ENCODE measurements at places on chromosomes 13 and 19.

DNA sequence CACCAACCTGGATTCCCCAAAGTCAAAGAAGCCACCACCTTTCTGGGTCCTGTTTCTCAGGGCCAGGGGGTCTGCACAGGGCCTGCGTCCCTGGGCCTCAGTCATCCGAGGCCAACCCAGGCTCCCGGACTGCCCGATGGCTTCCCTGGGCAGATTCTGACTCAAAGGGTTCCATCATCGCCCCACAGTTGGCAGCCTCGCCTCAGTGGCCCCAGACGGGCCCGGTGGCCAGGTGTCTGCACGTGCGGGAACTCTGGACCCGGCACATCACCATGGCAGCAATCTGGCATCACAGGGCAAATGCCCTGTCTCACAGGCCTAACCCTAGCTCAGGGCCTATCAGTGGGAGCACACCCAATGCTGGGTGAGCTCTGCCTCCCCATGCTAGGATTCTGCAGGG lies 2.9 kb downstream of the IGFL1 start:
- DNase-seq: no peak

DNA sequence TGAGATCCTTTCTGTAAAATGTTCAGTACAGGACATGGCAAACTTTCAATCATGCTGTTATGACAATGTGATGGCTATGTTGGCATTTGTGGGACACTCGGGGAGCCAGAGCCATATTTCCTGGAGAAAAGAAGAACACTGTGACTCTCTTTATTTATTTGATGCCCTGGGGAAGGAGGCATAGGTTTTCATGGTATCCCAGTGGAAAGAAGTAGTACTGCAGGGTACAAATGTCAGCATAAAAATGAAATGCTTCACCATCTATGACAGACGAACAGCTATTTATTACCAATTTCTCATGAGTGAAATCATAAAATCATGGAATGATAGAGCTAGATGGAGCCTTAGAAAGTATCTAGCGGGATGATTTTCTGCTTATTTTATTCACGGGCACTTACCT lies 217.1 kb downstream of the COL4A1 start:
- no peak for DNase-seq

- DNase-seq: no peak
Measured at GRCh38 chr19:15666883-15667282, 6.0 kb upstream of the CYP4F12 start.

DNA sequence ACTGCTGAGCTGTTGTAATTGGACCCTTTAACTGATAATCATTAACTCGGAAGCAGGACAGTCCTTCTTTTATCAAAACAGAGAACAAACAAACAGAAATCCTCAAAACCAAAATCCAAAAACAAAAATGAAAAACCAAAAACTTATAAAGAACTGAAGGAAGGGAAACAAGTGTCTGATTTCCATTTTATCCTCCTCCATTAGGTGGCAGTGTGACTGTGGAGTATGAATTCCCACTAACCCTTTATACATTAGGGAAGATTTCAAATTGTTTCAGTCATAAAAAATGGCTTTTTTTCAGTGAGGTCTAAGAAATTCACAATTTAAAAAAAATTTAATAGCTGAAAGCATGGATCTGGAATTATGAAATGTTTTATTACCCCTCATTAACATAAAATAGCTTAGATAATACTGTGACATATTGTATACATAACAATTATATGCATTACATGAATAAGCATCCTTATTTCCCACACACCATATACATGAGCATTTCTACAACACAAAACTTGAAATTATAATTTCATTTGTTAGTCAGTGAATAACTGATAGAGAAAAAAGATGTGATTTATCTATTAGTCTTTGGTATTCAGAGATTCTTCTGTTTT lies 1074.3 kb upstream of the PCDH9 start:
- DNase-seq: no peak

GRCh38 chr13:102693250-102693649 lies 1.6 kb downstream of the METTL21C start:
- no peak for DNase-seq

DNA sequence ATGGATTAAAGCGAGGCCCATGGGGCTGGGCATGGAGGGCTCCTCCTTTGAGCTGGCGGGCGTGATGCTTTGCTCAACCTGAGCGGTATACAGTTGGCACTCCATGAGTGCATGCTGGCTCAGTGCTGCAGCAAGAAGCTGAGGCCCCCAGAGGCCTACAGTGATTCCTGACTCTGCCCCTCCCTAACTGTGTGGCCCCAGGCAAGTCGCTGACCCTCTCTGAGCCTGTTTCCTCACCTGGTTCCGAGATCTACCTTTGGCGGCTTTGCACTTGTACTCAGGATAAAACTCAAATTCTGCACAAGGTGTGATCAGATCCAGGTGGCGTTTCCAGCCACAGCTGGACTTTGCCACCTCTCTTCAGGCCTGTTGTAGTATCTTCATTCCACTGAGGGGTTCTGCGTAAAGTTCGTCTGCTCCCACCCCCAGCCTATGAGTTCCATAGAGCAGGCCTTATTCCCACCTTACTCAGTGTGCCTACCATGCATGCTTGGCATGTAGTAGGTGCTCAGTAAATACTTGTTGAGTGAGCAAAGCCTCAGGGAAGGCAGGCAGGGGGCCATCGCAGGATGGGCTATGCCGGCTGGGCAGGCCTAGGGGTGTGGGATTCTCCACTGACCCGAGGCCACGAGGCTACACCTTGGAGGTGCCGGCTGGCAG lies 7.9 kb downstream of the LRP3 start:
- no peak for DNase-seq

DNA sequence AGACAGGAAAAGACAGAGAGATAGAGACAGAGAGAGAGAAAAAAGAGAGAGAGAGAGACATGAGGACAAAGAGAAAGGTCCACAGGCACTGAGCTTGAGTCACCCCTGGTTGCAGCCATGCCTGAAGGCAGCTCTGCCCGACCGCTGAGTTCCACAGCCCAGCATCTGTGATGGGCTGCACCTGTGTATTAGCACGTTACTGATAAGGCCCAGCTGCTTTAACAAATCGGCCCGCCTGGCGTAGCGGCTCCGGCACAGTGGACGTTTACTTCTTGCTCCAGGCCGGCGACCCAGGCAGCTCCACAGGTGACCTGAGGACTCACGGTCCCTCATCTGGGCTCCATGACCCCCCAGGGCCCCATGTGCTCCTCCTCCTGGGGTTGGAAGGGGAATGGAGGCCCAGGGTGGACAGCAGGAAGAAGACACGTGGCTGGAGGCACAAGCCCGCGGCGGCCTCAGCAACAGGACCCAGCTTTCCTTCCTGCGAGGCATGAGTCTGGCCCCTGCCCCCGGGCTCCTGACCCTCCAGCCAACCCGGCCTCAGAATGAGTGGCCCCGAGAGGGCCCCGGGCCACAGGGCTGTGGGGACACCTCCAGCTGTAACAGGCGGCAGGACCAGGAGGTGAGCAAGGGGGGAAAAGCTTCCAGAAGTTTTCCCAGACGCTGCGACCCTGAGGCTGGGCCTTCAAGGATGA lies 3.9 kb upstream of the CSNK1G2 start:
- DNase-seq: no peak

DNA sequence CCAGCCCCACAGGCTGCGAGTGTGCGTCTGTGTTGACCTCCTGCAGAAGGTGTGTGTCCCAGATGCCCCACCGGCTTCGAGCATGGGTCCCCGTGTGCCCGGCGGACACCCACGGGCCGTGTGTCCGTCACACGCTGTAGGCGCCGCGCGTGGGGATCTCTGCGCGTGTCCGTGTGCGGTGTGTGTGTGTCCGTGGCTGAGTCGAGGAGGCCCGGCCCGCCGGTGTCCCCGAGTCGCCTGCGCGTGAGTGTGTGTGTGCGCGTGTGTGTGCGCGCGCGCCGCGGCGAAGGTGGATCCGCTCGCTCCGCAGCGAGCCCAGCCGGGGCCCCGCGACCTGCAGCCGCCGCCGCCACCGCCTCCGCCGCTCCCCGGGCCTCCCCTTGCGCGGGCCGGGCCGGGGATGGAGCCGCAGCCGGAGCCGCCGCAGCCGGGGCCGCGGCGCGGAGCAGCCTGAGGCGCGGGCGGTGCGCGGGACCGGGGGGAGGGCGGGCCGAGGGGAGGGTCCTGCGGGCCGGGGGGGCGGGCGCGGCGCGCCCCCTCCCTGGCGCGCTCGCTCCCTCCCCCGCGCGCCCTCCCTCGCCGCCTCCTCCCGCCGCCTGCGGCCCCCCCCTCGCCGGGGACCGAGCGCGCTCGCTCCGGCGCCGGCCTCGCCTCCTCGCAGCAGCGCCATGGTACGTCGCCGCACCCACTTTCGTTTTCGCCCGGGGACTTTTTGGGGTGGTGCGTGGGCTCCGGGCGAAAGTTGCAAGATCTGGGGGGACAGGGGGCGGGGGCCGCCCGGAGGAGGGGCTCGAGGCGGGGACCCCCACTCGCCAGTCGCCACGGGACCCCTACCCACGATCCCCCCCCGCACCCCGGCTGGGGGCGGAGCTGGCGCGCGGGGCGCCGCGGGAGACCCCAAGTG lies 7.1 kb upstream of the NFIC start:
- DNase-seq: peak; percentile 61

DNA sequence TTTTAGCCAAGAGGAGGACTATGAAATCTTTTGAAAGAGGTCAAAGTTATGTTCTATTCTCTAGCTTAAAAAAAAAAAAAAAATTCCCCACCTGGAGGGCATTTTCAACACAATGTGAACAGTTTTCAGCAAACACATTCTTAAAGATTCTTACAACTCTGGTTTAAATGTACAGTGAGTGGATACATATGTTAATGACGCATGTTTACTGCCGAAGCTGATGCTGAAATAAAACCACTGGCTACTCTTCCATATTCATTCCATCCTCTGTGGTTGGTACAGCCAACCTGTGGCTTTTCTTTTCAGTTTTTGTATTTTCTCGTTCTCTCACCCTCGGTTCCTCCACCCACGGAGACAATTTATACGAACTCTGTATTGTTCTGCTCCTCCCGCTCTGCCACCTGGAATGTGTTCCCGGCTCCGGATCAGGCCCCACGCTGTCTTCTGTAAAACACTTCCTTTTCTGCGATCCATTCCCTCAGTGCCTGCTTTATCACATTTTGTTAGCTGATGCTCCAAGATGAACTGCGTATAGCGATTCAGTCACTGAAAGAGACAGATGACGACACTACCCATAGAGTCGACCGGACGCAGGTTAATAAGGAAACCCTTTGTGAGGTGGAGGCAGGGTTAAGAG lies 466.4 kb upstream of the ARGLU1 start:
- DNase-seq: no peak

DNA sequence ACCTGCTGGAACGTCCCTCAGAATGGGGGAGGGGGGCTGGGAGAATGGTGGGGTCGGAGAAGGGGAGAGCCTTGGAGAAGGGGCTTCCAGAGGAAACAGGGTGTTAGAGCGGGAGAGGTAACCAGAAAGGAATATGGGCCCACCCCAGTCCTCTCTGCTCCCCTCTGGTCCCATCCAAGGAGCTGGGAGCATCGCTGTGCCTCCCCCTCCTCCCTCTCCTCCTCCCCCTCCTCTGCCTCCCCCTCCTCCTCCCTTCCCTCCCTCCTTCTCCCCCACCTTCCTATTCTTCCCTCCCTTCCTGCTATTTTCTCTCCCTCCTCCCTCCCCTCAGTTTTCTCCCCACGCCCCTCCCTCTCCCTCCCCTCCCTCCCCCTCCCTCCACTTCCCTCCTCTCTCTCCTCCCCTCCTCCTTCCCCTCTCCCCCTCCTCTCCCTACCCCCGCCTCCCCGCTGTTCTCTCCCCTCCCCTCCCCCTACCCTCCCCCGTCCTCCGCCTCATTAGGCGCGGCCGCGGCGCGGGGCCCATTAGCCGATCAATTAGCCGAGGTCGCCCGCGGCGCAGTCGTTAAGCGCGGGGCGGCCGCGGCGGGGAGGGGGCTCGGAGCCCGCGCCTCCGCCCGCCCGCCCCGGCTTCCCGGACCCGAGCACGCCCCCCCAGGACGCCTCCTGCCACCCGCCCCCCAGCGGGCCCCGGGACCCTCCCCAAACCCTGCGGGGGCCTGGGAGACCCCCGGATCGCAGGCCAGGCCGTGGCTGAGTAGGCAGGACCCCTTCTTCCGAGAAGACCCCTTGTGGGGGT lies 15.4 kb downstream of the TLE5 start:
- no peak for DNase-seq

- peak; percentile 81 for DNase-seq
Measured at GRCh38 chr19:56837492-56838023, 3.0 kb downstream of the PEG3 start.

DNA sequence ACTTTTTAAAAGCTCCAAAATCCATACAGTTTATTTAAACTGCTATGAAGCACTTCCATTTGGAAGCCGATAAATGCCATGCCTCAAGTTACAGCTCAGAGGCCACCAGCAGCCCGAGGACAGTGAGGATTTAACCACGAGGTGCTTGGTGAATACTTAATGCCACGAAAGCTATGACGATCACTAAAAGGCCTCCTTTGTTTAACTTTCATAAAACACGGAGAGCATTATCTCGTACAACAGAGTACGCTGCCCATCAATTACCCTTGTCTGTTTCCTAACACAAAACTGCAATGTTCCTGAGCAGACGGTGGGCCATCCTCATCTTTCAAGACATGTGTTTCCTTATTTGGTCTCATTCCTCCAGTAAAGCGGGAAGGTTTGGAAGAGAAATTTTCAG lies 58.4 kb downstream of the PEPD start:
- no peak for DNase-seq

DNA sequence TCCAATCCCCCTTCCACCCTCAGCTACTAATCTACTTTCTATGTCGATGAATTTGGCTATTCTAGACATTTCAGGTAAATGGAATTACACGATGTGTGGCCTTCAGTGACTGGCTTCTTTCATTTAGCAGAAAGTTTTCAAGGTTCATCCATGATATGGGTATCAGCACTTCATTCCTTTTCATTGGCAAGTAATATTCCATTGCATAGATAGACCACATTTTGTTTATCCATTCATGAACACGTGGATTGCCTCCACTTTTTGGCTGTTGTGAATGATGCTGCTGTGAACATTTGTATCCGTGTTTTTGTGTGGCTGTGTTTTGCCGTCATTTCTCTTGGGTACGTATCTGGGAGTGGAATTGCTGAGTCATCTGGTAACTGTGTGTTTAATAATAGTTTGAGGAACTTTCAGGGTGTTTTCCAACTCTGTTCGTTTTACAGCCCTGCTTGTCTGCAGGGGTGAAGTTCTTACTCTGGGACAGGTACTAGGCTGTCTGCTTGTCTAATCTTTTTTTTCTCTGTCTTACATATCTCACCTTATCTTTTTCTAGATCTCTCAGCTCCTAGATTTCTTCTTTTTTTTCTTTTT lies 32.5 kb downstream of the MARK4 start:
- no peak for DNase-seq

GRCh38 chr13:28022848-28023518 lies 34.5 kb upstream of the URAD start:
- no peak for DNase-seq

Measured in M059J (cell line).